Karpas-422 (cell line): ENCODE measurements at places on chromosomes 12 and 14.

- DNase-seq, result no peak
Observed at GRCh38 chr14:61110316-61111082, 129.5 kb downstream of the SLC38A6 start.

DNA sequence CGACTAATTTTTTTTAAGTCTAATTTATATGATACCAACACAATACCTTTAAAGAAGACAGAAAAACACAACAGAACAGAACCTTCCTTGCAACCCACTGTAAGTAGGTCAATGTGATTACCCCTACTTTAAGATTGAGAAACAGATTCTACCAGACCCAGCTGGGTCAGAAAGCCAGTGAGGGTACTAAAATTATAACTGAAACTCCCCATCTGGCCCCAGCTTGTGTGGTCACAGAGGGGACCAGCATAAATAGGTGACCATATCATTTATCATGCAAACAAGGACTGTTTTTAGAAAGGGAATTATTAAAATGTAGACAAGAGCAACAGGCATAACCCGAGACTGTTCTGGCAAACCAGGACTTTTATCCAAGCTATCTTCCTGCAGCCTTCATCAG lies 30.1 kb upstream of the FRMD6 start:
- DNase-seq, result no peak

DNA sequence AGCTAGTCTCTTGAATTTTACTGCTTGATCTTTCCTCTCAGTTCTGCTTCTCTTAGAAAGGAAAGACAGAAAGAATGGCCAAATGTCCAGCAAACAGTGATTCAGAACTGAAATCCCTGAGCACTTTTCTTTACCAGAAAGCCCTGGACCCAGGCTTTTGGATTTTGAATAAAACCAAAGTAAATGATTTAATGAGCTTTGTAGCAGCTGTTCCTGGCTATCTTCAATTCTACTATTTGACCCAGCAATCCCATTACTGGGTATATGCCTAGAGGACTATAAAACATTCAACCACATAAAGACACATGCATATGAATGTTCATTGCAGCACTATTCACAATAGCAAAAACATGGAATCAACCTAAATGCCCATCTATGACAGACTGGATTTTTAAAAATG lies 187.2 kb downstream of the PRKD1 start:
- no peak for DNase-seq

GRCh38 chr12:104886418-104887401 lies 71.4 kb downstream of the SLC41A2 start:
- no peak for DNase-seq

GRCh38 chr12:97501422-97501821 lies 38.8 kb downstream of the RMST start:
- DNase-seq, result no peak

DNA sequence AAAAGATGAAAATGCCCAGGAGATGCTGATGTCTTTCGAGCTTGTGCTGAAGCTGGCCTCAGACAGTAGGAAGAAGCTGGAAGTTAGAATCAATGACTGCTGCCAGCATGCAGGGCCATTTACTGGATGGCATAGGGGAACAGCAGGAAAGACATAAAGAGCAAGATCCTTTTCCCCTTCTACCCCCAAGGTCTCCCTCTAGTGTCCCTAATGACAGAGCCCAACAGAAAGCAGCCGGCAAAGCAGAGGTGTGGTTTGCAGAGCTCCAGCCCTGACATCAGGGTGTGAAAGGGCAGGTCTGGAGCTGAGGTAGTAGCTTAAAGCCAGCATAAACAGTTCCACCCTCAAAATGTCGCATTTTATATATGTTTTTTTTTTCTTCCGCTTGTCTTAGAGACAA lies 1560.7 kb upstream of the TMEM132C start:
- no peak for DNase-seq

GRCh38 chr12:50112456-50113218 lies 601 bp downstream of the COX14 start:
- peak; percentile 75 for DNase-seq
